Anterior cingulate cortex (tissue), 58 donors: ENCODE measurements at places on chromosomes 3 and 15.

- DNase-seq, result no peak
Observed at GRCh38 chr15:67479781-67480505, 41.0 kb upstream of the C15orf61 start.

GRCh38 chr3:135453326-135453725, 512.2 kb upstream of the PPP2R3A start:
- DNase-seq, result no peak

- no peak for DNase-seq
Observed at GRCh38 chr3:159532577-159532976, 456.1 kb upstream of the IL12A start.

- DNase-seq, result no peak
Observed at GRCh38 chr3:18445401-18446148, 20.4 kb upstream of the SATB1 start.

DNA sequence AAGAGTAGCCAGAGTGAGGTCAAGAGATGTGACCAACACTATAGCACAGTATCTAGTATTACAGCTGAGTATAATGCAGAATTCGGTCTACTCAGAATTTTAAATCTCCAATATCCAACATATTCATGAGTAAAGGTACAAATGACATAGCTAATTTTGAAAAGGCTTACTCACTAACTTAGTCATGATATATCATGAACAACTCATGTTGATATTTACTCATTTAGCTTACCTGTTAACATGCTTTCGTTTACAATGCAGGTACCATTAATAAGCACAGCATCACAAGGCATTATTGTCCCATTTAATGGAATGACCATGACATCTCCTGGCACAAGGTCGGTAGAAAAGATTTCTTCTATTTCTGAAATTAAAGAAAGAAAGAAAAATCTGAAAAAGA, 36.9 kb downstream of the ATP13A3 start:
- no peak for DNase-seq

- DNase-seq, result no peak
Observed at GRCh38 chr3:8741581-8742261, 8.1 kb downstream of the CAV3 start.

GRCh38 chr3:195697582-195698324, 23.0 kb upstream of the MUC20 start:
- no peak for DNase-seq

- no peak for DNase-seq
Observed at GRCh38 chr15:89569090-89569745, 6.1 kb upstream of the TICRR start.

- DNase-seq, result no peak
Observed at GRCh38 chr3:66985336-66985920, 12.7 kb upstream of the KBTBD8 start.

- no peak for DNase-seq
Observed at GRCh38 chr15:80309769-80310384, 57.9 kb upstream of the CTXND1 start.
